Karpas-422 (cell line): ENCODE measurements at places on chromosomes 11 and 22.

- DNase-seq: no peak
Measured at GRCh38 chr22:19929586-19930550, 11.7 kb upstream of the COMT start.

DNA sequence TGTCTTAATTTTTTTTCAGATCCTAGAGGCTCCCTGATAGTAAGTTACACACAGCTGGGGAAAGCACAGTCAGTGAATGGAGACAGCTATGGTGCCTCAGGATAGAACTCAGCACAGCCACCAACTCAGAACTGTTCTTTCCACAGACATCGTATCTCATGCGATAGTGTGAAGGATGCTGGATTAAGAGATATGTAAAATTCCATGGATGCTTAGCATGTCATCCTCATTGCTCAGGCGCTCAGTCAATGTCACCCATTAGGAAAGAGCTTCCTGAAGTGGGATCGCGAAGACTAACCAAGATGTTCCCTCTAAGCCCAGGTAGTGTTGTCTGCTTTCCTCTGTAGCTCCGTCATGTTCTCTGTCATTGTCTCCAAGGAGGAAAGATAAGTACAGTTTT lies 1000.4 kb downstream of the OPCML start:
- DNase-seq: no peak

DNA sequence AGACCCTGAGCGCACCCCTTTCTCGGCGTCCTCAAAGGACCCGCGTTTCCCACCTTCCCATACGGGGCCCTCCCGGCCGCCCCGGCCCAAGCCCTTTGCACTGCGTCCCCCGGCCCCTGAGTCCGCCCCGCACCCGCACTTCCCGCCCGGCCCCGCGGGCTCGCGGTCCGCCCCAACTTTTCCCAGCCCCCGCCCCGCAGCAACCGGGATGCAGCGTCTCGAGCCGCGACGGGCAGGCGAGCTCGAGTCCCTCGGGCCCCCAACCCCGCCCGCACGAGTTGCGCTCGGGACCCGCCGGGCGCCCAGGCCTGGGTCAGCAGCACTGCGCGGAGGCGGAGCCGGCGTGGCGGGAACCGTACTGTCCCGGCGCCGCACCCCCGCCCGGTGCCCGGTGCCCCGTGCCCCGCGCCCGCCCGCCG lies 371 bp downstream of the SMCO4 start:
- no peak for DNase-seq

DNA sequence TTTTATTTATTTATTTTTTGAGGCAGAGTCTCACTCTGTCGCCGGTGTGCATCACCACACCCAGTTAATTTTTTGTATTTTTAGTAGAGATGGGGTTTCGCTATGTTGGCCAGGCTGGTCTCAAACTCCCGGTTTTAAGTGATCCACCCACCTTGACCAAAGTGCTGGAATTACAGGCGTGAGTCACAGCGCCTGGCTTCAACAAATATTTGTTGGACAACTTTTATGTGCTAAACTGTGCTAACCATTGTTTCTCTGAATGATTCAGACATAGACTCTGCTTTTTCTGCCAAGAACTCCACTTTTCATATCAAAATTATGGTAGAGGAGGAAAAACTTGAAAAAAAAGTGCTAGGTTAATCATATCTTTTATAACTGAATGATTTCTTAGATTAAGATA lies 36.3 kb downstream of the MMP7 start:
- no peak for DNase-seq

- no peak for DNase-seq
Measured at GRCh38 chr11:68541116-68541515, 80.6 kb downstream of the PPP6R3 start.

DNA sequence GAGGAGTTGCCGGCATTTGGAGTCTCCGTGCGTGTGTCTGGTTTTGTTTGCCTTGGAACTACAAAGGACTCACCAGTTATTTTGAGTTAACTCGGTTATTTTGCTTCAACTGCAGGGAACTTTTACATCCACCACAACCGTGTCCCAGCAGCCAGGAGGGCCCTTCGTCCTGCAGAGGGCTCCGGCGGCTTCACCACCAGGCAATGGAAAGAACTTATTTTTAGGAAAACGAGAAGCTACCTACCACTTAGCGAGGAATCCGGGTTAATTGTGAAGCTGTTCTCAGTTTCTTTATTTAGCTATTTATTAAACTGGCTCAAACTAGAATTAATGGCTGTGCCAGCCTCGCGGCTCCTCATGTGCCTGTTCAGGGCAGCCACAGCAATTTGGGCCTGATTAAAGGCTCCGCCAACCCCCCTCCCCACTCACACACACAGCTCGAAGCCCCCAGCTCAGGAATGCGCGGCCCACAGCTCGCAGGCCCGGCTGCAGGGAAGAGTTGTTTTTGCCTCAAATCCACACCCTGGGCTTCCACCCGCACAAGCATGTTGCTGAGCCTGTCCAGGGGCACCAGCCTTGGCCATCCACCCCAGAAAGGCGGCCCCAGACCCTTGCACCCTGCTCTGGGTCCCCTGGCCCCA lies 55.9 kb upstream of the FGF3 start:
- no peak for DNase-seq

DNA sequence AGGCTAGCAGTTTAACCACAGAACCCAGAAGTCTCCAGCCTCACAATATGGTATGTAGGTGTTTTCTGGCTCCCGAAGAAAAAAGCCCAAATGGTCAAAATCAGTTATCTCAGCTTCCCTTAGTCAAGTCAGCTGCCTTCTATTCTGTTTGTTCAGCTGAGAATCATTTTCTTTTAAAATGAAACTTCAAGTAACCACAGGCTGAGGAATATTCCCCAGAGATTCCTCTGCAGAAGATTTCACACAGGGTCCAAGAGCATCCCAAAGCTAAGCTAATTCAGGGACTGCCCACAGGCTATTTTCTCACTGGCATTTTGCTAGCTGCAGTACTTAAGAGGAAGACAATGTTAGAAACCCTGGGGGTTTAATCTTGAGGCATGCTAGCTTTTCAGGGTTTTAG lies 977.0 kb upstream of the CHORDC1 start:
- no peak for DNase-seq

DNA sequence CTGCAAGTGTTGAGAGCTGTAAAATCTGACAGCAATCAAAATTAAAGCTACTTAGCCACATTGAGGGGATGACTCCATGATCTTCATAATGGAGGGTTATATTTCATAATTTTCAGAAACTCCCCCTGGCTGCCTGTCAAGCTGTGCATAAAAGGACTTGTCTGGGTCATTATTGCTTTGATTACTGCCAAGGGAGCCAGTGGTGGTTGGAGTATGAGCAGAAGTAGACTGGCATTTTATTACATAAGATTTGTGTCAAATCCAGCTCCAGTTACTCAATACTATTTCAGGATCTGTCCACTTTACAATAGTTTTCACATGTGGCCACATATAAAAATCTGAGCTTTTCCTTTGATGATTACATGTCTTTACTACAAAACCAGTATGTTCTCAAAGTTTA lies 108.9 kb upstream of the SLC5A12 start:
- no peak for DNase-seq

GRCh38 chr11:132033051-132033450 lies 662.6 kb downstream of the NTM start:
- no peak for DNase-seq

DNA sequence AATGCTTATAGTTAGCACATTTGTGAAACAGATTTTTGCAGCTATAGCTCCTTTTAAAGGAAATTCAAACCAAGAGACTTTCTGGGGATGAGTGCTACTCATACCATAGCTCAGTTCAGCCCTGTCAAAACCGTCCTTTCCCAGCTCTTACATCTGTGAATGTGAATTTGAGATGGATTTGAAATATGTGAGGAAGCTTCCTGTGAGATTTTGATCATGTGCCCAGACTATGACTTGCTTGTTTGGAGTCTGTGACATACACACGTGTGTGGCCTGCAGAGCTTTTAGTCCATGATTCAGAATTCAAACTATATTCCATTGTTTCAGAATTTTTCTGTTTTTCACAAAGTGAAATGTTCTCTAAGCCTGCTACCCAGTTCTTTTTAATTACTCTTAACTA lies 4.4 kb upstream of the MMP1 start:
- no peak for DNase-seq

DNA sequence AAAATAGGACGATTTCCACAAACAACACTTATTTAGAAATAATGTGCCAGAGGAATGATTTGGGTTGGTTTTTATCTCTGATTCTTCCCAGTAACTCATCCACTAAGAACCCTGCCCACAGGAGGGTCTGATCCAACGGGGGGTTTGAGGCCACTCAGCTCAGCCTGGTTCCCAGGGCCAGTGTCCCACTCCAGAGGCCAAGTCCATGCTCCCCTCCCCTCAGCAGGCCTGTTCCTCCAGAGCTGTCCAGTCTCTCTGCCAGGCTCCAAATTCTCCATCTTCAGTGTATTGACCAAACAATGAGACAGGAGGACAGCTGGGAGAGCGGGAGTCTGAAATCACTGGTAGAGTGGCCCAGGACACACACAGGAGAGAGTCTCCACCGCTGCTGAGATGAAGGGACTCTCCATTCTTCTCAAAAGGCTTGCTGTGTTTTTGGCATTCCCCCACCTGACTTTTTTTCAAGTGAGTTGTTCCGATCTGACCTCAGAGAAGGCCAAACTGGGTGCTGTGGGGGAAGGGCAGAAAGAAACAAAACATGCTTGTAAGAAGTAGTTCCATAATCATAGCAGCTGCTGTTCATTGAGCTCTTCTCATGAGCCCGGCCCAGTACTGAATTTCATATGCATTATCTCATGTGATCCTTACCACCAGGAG lies 17.6 kb upstream of the SCN2B start:
- DNase-seq: no peak

DNA sequence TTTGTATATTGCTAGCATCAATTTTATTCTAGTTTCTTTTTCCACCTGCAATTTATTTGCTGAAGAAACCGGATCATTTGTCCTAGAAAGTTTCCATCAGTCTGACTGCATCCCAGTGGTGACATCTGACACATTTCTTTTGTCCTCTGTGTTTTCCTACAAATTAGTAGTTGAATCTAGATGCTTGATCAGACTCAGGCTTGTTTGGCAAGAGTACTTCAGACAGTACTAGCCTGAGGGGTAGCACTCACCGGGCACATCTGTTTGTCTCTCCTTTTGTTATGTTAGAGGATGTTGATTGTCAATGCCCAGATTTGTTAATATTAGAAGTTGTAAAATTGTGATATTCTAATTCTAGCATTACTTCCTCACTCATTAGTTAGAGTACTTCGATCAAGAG lies 204.8 kb downstream of the SWAP70 start:
- DNase-seq: peak; percentile 31

GRCh38 chr11:23859087-23859486 lies 637.8 kb upstream of the LUZP2 start:
- DNase-seq: no peak

- DNase-seq: no peak
Measured at GRCh38 chr11:8932564-8933180, at the start of gene C11orf16. Gene C11orf16, minus strand, starts transcription at chr11:8932947. Its CDS starts 639 bp downstream, at chr11:8932308.

GRCh38 chr11:110474578-110474977 lies 44.8 kb downstream of the FDX1 start:
- no peak for DNase-seq

DNA sequence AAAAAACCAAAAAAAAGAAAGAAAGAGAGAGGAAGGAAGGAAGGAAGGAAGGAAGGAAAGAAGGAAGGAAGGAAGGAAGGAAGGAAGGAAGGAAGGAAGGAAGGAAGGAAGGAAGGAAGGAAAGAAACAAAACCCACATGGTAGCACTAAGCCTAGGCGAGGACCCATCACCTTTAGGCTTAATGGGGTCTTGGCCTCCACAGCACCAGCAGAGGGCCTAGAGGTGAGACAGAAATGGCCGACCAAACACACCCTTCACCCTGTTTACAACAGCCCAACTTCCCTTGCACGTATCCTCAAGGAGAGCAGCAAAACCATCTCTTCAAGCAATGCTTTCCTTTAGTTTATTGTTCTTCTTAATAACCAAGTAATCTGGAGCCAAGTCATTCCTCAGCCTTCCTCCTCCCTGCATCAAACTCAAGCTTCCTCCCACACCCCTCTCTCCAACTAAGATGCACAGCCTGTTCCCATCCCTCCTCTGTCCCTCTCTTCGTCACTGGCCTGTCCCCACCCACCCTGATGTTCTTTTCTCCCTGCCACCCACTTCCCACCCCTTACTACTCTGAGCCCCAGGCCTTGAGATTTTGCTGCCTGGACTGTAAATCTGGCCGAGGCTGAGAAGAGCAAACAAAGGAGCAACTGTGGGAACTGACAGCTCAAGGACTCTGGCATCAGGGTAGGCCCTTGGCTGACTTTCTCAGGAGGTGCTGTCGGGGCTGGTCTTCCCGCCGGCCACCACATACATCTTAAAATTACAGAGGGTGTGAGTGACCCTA lies 26.0 kb downstream of the POU2AF1 start:
- peak; percentile 68 for DNase-seq

DNA sequence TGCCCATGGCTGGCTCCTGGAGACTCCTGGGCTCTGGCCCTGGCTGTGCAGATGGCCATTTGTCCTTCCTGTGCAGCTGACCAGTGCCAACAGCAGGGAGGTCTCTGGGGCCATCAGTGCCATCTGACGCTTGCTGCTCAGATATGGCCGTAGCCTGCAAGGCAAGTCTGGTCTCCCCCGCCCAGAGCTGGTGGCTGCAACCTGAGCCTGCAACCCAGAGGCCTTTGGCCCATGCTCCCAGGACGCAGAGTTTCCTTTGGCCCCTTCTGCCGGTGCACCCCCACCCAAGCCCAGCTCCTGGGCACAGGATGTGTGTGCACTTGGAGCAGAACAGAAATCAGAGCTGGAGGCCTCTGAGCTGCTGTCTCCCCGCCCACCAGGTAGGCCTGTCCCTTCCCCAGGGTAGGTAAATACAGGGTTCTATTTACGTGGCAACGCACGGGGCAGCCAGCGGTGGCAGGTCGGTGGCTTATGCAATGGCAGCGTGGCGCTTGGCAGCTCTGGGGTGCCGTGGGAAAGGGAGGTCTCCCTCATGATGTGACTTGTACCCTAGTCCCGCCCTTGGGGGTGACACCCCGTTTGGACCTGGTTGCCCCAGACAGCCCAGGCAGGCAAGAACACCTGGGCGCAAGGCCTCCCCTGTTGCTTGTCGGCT lies 21.0 kb upstream of the MYEOV start:
- DNase-seq: no peak
